ENCODE measurements at places on chromosomes 4 and X.

DNA sequence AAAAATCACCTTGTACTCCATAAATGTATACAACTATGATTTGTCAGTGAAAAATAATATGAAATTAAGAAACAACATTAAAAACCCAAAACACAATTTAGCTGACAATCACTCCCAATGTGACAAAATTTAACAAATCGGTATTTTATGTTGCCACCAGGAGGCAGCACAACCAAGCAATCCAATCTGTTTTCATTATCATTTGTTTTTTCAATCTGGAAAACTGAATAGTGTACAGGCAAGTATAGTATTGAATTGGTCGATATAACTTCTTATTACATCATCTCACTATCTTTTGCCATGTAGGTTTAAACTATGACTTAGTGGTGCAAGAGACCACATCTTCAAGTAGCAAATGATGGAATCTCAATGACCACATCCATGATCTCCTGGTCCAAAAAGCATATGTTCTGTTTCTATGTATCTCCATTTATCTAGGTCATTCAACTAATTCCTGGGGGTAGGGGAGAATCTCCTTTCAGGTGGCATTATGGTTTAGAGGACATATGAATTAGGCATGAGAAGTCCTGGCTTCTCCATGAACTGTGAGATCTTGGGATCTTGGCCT is 112.9 kb upstream of the AGA start:
- DNase-seq: peak; percentile 45

- peak; percentile 77 for DNase-seq
These were observed 89.1 kb downstream of the RAPGEF2 start for GRCh38 chr4:159191989-159192388.

GRCh38 chr4:119657111-119657611 is 28.6 kb upstream of the PDE5A start:
- DNase-seq: peak; percentile 57

GRCh38 chr4:24352112-24352511 is 232.2 kb downstream of the DHX15 start:
- DNase-seq: no peak

DNA sequence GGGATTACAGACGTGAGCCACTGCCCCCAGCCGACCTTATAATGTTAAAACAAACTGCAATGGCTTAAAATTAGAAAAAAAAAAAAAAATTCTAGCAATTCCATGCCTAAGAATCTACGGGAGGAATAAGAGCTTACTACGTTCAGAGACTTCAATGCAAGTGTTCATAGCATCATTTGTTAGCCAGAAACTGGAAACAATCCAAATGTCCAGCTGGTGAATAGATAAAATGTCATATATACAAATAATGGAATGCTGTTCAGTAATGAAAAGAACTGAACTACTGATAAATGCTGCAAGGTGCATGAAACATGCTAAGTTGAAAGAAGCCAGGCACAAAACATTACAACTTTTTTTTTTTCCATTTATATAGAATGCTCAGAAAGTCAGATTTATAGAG is 5.3 kb downstream of the EXOSC9 start:
- DNase-seq: no peak

- DNase-seq: no peak
These were observed 75.0 kb downstream of the NBDY start for GRCh38 chrX:56803850-56804681.

- peak; percentile 66 for DNase-seq
These were observed 115.0 kb upstream of the SHISA3 start for GRCh38 chr4:42282081-42282901.

DNA sequence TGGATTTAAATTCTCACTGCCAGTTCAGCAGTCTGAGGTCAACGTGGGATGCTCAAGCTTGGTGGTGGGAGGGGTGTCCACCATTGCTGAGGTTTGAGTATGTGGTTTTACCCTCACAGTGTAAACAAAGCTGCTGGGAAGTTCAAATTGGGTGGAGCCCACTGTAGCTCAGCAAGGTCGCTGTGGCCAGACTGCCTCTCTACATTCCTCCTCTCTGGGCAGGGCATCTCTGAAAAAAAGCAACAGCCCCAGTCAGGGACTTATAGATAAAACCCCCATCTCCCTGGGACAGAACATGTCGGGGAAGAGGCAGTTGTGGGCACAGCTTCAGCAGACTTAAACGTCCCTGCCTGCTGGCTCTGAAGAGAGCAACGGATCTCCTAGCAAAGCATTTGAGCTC is 14.9 kb upstream of the RRAGB start:
- no peak for DNase-seq

GRCh38 chr4:5827108-5828004 is 65.5 kb downstream of the CRMP1 start:
- DNase-seq: no peak

DNA sequence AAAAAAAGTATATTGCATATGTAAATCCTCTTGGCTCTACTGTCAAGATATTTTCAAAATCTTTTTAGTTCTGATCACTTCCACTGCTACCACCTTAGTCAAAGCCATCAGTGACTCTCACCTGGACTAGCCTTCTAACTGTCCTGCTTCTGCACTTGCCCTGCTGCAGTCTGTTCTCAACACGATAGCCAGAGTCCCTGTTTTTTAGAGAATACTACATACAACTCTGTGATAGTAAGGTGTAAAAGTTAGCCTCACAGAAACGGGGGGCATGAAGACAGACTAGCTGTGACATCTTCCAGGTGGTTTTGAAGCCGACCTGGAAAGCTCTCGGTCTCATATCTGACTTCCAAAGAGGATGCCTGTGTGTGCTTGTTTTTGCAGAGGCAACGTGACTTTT is 24.7 kb downstream of the EIF2S3 start:
- DNase-seq: no peak

DNA sequence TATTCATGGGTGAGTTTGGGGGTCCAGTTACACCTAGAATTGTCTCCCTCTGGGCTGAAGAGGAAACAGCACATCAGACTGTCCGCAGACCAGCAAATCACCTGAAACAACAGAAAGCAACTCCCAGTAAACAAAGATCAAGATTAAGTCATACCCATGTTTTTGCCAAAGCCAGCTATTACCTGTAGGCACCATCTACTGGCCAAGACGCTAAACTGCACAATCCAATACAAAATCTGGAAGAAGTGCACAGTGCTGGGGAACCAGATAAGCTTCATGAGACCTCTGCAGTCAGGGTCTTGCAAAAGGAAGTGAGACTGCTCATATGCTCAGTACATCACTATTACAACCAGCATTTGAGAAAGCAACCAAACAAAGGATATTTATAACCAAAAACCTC is 157.5 kb upstream of the ITM2A start:
- DNase-seq: no peak

GRCh38 chr4:182277377-182277776 is 34.2 kb downstream of the TENM3 start:
- DNase-seq: no peak

DNA sequence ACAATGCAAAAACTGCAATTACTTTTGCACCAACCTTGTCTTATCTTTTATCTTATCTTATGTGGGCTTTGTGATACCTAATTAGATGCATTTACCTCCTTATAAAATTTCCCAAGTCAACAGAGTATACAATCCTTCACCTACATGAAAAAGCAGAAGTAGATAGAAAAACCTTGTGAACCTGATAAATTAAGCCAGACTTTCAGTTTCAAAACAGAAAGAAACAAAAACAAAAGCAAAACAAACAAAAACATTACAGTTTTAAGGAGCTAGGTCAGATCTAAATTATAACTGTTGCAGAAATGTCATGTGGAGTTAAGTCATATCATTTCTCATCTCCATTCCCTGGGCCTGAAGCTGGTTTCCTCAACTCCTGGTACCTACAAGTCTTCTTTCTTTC is 24.9 kb upstream of the CXXC4 start:
- no peak for DNase-seq

- no peak for DNase-seq
These were observed 32.2 kb downstream of the CFAP299 start for GRCh38 chr4:80367737-80368136.

GRCh38 chr4:124904723-124905388 is 192.3 kb upstream of the ANKRD50 start:
- DNase-seq: no peak

- DNase-seq: no peak
These were observed 302.3 kb upstream of the PPARGC1A start for GRCh38 chr4:24192018-24192641.

- no peak for DNase-seq
These were observed 13.4 kb downstream of the TRPC3 start for GRCh38 chr4:121938282-121939092.

DNA sequence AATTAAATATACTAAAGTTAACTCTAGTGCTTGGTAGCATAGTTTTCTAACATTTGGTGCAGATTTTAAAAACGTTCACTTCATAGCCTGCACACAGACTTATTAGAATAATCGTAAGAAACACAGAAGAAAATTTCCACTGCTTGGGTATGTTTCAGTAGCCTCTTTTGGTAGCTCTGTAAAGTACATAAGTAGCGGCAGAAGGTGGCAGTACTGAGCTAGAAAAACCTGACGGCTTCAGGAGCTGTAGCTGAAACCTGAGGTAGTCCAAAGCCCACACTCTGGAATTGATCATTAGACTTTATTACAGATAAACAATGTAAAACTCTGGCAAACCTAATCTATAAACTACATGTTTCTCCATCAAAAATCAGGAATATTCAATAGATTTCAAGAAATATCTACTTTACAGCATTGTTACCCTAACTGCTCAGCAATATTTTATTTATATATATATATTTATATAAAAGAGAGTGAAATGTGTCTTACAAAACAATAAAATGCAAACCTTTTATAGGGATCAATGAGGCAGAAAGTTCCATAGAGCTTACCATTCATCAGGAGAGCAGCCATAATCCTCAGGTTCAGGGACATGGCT is 88.2 kb downstream of the ATP8A1 start:
- peak; percentile 55 for DNase-seq

GRCh38 chr4:107989162-107989536 is 540 bp upstream of the HADH start:
- no peak for DNase-seq

DNA sequence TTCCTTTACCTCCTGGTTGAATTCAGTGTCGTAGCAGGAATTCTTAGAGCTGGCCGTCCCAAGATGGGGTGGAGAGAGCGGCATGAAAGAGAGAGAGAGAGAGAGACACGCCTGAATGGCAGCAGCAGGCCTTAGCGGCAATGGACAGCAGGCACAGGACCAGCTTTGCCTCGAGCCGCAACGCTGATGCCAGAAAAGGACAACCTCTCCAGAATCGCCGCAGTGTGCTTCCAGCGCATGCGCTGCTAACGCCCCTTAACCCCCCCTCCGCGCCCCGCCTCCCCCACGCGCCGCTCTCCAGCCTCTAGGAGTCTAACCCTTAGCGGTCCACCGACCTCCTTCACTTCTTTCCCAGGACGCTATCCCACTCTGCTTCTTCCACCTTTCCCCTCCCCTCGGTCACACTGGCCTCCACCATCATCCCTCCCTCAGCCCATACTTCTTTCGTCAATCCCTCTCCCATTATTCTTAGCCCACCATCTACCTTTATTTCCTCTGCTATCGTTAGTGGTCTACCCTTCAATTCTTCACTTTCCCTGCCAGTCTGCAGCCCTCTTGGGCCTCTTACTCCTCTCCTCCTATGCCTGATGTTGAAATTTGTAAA is 10.5 kb upstream of the ZCCHC13 start:
- DNase-seq: peak; percentile 70

DNA sequence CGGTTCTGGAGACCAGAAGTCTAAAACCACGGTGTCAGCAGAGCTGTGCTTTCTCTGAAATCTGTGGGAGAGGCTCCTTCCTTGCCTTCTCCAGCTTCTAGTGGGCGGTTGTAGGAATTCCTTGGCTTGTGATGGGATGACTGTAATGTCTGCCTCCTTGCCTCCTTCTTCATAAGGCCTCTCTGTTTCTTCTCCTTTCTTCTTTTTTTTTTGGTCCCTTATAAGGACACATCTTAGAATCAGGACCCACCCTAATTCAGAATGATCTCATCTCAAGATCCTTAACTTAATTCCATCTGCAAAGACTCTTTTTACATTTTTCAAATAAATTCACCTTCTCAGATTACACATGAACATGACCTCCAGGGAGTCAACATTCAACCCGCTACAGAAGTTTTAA is 186.9 kb downstream of the STK32B start:
- DNase-seq: no peak

- DNase-seq: peak; percentile 46
These were observed 210.2 kb upstream of the ADAMTS3 start for GRCh38 chr4:72779241-72779640.

DNA sequence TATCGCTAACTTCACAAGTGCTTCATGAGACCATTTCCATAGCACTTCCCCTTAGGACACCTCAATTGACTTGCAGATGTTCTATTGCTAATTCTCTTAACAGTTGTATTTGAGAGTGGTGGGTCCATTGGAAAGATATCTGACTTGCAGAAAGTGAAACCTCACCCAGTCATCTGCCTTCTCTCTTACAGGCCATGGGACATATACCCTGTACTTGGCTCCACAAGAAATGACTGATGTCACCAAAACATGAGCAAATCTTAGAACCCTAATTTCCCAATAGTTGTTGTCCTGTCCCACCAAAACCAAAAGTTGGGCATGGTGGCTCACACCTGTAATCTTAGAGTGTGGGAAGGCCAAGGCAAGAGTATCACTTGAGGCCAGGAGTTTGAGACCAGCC is 101.9 kb upstream of the MAML3 start:
- DNase-seq: no peak

GRCh38 chrX:19906293-19906692 is 18.9 kb upstream of the SH3KBP1 start:
- no peak for DNase-seq

- peak; percentile 20 for DNase-seq
These were observed 752 bp upstream of the FGF5 start for GRCh38 chr4:80265571-80266252.

DNA sequence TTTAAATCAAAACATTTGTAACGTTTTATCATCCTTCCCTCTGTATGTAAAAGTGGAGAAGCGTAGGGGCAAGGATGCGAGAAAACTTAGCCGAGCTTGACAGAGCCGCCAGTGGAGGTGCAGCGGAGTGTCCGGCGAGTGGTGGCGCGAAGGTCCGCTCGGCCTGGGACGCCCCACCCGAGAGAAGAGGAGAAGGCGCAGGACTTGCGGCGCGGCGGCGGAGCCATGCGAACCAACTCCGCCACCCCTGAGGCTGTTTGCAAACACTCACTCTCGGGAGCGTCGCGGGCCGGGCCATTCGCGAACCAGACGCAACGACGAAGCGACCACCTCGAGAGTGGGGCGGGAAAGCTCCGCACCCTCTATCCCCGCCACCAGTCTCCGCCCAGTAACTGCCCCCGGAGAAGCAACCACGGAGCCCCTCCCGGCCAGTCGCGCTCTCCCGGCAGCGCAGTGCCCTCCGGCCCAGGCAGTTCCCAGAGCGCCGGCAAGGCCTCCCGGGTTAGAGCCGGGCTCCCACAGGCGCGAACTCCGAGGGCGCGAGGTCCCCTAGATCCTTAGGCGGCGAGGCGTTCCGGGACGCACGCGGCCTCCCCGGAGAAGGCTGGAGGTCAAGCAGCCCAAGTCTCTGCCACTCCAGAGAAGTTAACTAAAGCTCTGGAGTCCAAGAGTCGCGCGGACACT is 2.3 kb upstream of the MAB21L2 start:
- no peak for DNase-seq

DNA sequence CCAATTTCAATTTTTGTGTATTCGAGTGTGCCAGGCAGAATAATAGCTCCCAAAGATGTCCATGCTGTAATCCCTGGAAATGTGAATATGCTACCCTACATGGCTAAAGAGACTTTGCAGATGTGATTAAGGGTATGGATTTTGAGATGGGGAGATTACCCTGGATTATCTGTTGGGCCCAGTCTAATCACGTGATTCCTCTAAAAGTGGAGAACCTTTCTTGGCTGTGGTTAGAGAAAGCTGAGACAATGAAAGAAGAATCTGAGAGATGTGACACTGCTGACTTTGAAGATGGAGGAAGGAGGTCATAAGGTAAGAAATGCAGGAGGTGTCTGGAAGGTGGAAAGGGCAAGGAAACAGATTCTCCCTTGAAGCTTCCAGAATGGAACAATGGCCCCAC is 503.5 kb upstream of the PITX2 start:
- DNase-seq: no peak

- no peak for DNase-seq
These were observed 19.6 kb upstream of the ABRAXAS1 start for GRCh38 chr4:83504503-83504902.

All from A172 (cell line).